ENCODE measurements at places on chromosomes 6 and 20.

DNA sequence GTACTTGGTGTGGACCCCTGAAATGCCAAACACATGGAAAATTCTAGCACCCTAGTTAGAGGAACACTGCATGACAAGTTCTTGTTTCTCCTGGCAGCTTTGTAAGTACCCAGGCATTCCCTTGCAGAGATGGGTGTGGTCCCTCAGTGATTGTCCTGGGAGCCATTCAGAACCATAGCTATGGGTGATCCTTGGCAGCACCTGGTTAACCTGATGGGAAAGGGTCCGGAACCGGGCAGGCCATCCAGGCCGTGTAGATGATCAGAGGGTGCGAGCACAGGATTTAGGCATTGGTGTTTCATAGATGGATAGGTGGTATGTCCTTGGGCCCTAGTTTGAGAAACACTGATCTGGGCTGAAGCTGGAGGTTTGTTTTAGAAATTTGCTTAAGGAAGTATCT is 95.8 kb downstream of the RPP40 start:
- no peak for DNase-seq

- no peak for DNase-seq
Measured at GRCh38 chr6:6588064-6588923, at the start of gene LY86. Gene LY86 (plus strand): TSS chr6:6588720. CDS start chr6:6588735, 15 bp downstream.

- DNase-seq, result no peak
Measured at GRCh38 chr6:113188962-113189361, 668.2 kb upstream of the MARCKS start.

GRCh38 chr6:22067122-22067521 is 229.7 kb downstream of the PRL start:
- DNase-seq, result no peak

DNA sequence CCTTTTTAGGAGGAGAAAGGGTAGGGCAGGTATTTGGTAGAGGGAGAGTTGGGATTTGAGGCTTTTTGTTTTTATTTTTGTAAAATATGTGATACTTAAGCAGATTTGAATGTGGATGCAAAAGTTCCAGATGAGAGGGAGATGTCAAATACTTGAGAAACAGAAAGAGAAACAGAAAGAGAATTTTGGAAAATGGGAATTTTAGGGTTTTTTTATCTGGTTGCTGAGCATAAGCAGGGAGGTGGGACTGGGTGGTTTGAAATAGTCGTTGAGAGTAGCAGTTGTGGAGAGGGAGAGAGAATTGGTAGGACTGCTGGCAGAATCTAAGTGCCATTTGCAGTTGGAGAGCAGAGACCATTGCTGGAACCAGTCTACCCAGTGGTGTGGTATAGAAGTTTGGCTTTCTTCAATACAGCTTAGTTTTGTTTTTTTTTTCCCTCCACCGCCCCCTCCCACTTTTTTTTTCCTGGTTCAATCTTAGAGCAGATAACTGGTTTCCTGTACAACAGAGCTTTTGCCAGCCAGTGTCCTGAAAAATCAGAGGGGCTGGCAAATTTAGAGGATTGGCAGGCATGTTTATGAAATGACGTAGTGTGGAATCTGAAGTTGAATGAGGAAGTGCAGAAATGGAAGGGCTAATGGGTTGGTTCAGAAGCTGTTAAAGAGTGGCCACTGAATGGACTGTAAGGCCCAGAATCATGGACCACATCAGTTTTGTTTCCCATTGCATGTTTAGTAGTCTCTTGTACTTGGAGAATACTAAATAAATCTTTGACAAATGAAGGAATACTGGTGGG is 68.7 kb downstream of the ATRN start:
- no peak for DNase-seq

DNA sequence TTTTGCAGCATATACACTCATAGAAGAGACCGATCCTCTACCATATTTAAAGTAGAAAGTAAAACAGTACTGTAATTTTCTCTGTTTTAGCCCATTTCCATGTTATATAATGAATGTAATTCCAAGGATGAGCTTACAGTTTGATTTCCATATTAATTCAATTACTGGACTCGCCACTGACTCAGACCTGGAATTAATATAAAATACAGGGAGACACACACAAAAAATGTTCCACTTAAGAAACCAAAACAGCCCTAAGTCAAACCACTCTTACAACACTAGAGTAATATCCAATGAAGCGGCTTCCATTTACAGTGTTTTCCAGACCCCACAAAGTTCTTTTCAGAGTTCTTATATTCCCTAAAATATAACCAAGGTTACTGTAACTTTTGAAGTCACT is 110.6 kb downstream of the BACH2 start:
- DNase-seq, result no peak

- no peak for DNase-seq
Measured at GRCh38 chr20:10338426-10339180, 95.4 kb downstream of the MKKS start.

DNA sequence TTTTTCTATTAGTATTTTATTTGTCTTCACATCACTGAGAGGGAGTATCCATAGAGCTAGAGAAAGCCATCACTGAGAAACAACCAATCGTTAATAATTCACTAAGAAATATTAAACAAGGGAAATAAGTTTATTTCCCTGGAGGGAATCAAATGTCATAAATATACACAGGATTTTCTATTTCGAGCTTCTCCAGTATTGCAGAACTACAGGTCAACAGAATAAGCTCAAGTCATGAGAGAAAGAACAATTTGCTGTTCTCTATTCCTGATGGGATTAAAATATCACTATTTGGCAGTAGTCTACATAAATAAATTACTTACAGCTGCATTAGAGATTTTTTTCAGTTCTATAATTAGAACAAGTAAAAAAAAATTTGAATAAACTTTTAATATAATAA is 2.2 kb upstream of the FAM162B start:
- no peak for DNase-seq

- no peak for DNase-seq
Measured at GRCh38 chr6:157246048-157246630, 77.2 kb downstream of the TMEM242 start.

DNA sequence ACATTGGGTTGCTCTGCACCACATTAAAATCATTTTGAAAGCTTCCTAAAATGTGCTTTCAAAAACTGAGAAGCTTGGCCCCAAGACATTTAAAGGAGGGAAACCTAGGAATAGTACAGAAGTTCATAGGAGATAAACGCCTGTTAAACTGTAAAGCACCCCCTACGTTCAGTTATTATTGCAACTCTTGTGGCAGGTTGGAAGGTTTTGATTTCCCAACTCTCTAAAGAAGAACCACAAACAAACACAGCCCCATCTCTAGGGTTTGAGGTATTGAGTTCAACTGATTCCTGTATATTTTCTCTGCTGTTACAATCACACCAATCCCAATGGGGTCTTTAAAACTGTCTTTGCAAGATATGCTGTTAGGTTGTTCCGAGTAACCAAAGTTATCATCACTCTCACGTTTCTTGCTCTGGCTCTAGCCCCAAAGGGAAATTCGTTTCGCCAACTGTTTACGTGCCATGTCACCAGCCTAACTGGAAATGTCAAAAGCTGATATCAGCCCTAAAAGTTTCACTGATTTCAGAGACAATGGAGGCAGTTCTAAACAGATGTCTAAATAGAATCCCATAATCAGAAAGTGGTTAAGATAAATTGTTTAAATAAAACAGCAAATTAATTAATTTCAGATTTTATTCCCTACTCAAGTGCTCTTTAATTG is 12.1 kb downstream of the TFAP2A start:
- DNase-seq, result no peak

- DNase-seq, result no peak
Measured at GRCh38 chr6:52666071-52666470, 4.8 kb upstream of the TMEM14A start.

GRCh38 chr20:35994994-35995453 is 26.6 kb downstream of the CNBD2 start:
- peak; percentile 66 for DNase-seq

DNA sequence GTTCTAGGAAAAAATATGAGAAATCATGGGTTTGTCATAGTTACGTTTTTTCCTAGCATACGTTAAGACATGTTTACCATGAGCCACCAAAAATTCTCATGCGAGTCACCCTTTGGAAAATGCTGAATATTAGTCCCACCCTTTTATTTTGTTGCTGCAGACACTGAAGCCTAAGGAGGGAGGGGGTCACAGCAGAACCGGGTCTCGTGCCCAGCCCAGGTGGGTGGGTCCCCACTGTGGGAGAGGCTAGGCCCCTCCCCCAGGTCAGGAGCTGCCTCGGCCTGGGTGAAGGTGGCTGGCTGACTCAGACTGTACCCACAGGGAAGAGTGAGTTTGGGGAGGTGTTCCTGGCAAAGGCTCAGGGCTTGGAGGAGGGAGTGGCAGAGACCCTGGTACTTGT is 26.2 kb upstream of the SRF start:
- DNase-seq, result no peak

- no peak for DNase-seq
Measured at GRCh38 chr20:64093013-64093503, 8.9 kb upstream of the LKAAEAR1 start.

DNA sequence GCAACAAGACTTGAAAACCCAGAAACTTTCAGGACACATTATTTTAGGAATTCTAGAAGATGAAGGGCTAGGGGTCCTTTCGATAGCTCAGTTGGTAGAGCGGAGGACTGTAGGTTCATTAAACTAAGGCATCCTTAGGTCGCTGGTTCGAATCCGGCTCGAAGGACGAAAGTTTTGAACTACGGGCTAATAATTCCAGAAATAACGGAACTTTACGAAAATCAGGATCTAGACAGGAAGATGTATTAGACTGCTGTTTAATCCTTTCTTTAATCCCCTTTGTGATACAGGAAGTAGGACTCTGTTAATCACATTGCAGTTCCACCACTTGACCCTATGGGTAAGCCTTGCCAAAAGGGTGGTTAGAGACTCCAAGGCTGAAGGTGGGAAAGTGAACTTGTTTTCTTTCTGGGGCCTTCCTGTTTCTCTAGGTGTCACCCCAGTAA is 21.2 kb upstream of the ABT1 start:
- no peak for DNase-seq

GRCh38 chr20:63134201-63134612 is 81.7 kb downstream of the YTHDF1 start:
- DNase-seq, result no peak

- DNase-seq, result no peak
Measured at GRCh38 chr6:135087403-135087802, 32.8 kb upstream of the HBS1L start.

DNA sequence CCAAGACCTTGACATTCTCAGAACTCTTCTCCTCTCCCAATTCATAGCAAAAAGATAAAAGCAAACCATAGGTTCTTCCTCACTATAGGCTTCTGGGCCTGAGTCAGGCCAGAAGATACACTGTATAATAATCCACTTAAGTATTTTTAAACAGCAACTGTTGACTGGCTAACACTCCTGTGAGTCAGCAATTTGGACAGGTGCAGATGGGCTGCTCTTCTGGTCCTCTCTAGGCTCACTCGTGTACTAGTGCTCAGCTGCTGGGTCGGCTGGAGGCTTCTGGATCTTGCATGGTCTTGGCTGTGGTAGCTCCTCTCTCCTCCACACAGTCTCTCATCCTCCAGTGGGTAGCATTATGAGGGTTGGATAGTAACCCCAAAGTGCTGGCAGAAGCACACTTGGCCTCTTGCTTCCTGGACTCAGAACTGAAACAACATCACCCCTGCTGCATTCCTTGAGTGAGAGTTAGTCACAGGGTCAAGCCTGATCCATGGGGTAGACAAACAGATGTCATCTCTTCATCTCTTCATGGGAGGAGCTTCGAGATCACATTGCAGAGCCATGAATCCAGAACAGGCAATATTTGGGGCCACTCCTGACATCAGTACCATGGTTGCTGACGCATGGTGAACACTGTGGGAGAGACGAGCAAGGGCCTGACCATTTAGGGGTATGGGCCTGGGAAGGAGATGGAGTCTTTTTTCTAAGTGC is 86.9 kb downstream of the C6orf118 start:
- DNase-seq, result no peak

- no peak for DNase-seq
Measured at GRCh38 chr20:25484224-25484846, 76.9 kb downstream of the GINS1 start.

DNA sequence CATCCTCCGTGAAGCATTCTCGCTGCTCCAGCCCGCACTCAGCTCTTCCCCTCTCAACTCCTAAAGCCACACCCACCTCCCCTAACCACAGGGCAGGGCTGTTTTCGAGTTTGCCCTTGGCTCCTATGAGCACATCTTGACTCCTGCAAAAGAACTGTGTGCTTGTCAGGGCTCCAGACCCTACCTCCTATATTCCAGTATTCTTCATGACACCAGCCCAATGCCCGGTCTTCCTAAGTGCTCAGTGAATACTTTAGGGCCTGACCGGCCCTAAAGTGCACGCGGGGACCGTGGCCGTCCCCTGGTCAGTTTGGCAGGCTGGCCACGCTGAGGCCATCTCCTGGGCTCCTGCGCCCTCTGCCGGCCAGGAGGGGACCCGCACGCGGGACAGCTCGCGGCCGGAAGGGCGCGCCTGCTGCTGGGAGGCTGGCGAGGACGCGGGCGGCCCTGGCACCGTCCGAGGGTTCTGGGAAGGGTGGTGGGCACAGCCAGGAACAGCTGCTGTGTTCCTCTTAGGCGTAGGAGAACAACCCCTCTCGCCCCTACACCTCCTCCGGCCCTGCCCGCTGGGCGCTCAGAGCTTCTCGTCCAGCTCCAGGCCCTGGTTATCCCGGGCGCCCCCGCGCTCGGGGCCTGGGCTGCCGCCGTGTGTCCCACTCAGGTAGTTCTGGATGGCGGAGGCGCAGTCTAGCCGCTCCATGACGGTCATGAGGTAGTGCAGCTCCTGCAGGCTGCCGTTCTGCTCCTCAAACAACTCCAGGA is 11.0 kb downstream of the UNC5CL start:
- peak; percentile 18 for DNase-seq

- no peak for DNase-seq
Measured at GRCh38 chr6:16689788-16690607, 71.3 kb downstream of the ATXN1 start.

DNA sequence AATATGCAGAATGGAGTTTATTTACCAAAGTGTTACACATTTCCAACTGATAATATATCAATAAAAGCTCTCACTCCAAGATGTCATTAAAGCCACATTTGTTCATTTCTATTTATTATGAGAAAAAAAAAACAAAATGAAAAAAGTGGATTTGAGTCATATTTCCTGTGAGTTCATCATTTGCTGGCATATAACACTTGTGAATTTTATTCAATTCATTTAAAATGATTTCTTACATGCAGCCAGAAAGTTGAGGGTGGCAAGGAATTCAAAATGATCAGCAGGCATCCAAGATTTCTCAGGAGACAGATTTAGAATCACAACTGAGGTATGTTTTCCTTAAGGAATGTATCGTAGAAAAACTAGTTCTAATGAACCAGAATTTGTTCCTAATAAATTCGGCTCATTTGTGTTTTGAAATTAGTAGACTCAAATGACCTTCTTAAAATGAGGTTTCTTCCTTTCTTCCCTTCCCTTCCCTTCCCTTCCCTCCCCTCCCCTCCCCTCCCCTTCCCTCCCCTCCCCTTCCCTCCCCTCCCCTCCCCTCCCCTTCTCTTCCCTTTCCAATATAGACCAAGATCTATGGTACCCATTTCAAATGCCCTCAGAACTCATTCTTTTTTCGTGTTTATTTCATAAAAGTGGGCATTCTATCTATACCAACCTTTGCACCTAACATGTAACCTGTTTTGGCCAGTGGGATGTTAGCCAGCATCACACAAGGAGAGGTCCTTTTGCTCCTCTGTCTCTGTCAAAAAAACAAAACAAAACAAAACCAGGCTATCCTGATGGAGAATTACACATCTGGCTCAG is 357.9 kb upstream of the TSHZ2 start:
- DNase-seq, result no peak

GRCh38 chr20:46562373-46563169 is 12.1 kb upstream of the OCSTAMP start:
- DNase-seq, result peak; percentile 81

- DNase-seq, result peak; percentile 50
Measured at GRCh38 chr6:122388945-122389344, 10.5 kb upstream of the HSF2 start.

- DNase-seq, result no peak
Measured at GRCh38 chr20:41138475-41139226, 1.3 kb downstream of the PLCG1 start.

Data from NCI-H1092 (cell line).